ENCODE measurements at places on chromosomes 3 and 15.

GRCh38 chr3:139355891-139356290 is 12.1 kb downstream of the MRPS22 start:
- DNase-seq, result no peak

GRCh38 chr3:49602877-49603411 is 48.7 kb downstream of the BSN start:
- DNase-seq, result peak; percentile 44

DNA sequence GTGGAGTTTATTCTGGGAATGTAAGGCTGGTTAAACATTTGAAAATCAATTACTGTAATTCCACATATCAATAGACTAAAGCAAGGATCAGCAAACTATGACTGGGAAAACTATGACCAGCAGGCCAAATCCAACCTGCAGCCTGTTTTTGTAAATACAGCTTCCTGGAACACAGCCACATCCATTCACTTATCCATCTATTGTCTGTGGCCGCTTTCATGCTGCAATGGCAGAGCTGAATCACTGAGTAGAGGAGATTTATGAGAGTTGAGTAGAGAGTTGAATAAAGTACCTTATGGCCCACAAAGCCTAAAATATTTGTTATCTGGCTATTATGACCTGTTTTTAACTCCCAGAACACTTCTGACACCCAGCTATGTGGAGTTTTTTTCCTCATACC is 12.2 kb downstream of the MYLK start:
- no peak for DNase-seq

DNA sequence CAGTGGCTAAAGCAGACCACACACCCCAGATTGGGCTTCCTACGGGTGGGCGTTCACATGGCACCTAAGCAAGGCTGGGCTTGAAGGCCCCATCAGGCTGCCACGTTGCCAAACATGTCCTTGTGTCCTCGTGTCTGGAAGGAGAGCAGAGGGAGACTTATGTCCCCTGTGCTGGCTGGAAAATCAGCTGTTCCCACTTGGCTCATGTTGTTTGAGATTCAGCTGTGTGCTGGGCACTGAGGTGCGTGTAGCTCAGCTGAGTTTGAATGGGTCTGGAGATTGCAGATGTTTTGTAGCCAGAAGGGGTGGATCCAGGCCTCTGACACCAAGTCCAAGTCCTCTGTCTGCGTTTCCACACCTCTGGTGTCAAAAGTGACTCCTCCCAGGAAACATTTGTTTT is 34.6 kb downstream of the RLBP1 start:
- DNase-seq, result no peak

- DNase-seq, result no peak
Observed at GRCh38 chr3:108414007-108414406, 96.4 kb downstream of the MYH15 start.

- DNase-seq, result no peak
Observed at GRCh38 chr15:62653122-62653521, 389.4 kb upstream of the TPM1 start.

- DNase-seq, result no peak
Observed at GRCh38 chr3:4406746-4407568, 60.1 kb downstream of the SUMF1 start.

GRCh38 chr3:84991422-84991900 is 32.7 kb downstream of the CADM2 start:
- DNase-seq, result no peak

- DNase-seq, result no peak
Observed at GRCh38 chr3:104145164-104145563, 1221.5 kb upstream of the ALCAM start.

DNA sequence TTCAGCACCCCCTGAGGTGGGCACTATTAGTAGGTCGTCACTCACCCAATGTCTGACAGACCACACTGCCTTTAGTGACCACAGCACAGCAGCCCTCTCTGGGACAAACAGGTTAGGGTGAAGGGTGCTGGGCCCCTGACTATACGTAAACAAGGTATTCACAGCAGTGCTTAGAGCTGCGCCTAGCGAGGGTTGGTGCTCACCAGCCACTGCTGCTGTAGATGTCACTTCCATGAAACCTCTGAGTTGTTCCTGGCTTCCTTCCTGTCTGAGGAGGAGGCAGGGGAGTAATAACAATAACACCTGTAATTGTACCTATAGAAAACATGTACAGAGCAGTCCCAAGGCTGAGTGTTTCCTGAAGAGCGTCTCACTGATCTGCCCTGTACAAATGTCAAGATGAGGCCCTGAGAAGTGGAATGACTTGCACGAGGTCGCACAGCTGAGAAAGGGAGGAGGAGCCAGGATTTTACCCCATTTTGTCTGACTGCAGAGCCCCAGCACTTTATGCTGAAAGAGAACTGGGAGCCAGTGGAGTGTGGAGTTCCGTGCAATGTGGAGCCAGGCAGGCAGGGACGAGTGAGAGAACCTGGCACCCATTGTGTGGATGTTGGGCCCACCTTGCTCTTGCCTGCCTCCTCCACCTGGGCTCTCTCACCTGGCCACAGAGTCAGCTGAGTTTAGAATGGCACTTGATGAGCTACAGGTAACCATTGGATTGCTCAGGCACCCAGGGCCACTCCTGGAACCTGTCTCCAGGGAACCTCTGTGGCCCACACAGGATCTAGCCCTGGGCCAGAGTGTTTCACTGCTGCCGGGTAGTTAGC is 93.8 kb downstream of the DNAJB8 start:
- DNase-seq, result no peak

DNA sequence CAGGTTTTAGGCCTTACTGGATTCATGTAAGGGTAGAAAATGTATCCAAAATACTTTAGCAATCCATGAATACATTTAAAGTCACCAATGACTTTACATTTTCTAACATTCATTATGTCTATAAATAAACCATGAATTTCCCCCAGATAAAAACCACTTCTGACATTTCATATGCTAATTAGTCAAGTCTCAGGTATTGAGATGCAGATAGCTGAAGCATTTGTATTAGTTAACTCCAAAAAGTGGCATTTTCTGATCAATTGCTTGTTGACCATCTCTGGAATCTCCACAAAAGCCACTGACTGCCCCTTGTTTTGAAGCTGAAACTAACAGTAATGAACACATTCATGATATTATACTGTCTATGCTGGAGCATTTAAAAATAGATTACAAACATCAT is 68.4 kb upstream of the RAP2B start:
- no peak for DNase-seq

- no peak for DNase-seq
Observed at GRCh38 chr15:68379759-68380290, 52.1 kb downstream of the ITGA11 start.

GRCh38 chr3:5811016-5811415 is 623.5 kb downstream of the EDEM1 start:
- no peak for DNase-seq

- DNase-seq, result no peak
Observed at GRCh38 chr3:155252535-155252934, 40.9 kb downstream of the STRIT1 start.

DNA sequence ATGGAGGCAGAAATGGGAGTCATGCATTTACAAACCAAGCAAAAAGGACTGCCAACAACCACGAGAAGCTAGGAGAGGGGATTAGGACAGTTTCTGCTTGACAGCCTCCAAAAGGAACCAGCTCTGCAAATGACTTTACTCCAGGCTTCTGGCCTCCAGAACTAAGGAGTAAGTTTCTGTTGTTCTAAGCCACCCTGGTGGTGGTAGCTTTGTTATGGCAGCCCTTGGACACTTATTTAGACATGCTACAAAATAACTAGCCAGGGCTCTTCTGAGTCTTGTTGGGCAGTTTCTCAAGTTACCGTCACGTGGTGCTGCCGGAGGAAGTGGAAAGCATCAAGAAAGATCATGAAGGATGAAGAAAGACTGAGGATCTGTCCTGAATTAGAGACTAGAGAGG is 386.5 kb downstream of the LRTM1 start:
- DNase-seq, result no peak

DNA sequence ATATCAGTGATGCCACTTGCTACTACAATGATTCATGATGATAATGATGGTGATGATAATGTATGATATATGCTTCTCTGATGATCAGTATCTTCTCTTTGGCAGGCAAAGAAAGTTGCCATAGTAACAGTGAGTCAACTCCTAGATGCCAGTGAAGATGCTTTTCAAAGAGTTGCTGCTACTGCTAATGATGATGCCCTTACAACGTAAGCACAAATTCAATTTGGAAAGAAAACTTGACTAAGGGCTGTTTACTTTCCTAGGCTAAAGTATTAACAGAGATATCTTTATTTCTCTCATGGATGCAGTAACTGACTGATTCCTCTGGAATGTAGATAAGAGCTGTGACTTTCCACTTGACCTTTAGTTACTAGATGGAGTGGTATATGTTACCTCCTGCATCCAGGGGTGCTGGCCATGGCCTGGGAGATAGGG is 27.8 kb downstream of the ADGRG7 start:
- DNase-seq, result no peak

DNA sequence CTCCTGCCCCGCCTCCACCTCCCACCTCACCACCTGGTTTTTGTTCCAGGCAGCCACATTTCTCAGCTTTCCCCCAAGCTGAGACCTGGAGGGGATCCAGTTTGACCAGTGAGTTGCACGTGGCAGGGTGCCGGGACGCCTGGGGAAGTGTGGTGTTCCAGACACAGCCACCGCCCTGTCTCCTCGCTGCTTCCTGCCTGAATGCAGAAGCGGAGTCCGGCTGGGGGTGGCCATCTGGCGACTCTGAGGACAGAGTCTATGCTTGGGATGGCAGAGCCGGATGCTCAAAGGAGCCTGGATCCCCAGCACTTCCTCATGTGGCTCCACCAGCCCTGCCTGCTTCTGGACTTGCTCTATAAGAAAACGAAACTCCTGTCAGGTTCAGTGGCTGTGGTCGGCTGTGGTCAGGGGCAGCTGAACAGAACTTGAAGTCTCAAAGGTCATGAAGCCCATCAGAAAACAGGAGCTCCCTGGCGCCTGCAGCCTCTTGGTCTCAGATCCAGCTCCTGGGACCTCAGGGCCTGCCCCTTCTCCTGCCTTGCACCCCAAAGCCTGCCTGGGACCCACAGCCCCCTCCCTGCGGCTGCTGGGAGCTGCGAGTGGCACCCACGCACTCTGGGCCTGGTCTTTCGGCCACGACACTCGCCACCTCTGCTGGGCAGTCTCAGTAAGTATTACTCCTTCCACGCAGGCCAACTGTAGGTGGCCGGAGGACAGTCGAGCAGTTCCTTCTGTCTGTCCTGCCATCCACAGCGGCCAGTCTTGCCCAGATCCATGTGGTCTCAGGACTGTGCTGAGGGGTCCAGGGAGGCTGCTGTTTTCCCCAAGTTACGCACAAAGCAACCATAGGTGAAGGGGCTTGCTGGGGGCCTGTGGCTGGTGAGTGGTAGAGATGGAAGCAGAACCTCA is 112.8 kb upstream of the MEF2A start:
- no peak for DNase-seq

GRCh38 chr3:189041482-189042090 is 130.2 kb upstream of the TPRG1 start:
- DNase-seq, result peak; percentile 57

- no peak for DNase-seq
Observed at GRCh38 chr3:66098436-66098835, 59.7 kb upstream of the MAGI1 start.

DNA sequence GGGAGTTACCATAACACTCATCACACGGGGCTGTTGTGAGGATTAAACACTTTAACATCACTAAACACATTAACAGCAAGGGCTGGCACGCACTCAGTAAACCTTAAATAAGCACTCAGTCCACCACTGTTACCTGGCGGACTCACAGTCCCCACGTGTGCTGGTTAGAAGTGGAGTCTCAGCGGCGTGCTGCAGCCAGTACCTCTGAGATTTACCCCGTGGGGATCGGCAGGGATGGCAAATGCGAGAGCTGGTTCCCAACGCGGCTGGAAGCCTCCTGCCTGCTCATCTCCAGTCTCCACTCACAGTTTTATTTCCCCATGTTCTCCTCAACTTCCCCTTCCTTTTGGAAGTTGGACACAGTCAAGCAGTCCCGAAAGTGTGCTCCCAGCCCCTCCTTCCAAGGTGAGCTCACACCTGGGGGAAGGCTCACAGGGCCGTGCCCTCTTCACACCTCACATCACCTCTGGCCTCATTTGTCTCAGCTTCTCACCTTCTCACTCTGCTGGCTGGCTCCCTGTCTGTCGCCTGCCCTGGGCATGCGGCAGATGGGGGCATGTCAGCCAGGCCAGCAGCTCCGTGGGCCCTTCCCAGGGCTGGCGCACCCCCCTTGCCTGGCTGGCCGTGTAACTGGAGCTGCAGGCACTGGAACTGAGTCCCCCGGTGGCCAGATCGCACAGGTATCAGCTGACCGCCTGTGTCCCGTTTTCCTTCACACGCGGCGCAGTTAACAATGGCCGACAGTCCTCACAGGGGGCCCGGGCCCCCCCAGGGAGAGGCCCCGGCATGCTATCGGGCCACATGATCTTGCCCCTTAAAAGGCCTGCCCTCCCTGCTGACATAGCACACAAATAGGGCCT is 87.1 kb downstream of the WNT7A start:
- DNase-seq, result no peak

GRCh38 chr3:64064804-64065203 is 41.5 kb upstream of the PSMD6 start:
- no peak for DNase-seq

DNA sequence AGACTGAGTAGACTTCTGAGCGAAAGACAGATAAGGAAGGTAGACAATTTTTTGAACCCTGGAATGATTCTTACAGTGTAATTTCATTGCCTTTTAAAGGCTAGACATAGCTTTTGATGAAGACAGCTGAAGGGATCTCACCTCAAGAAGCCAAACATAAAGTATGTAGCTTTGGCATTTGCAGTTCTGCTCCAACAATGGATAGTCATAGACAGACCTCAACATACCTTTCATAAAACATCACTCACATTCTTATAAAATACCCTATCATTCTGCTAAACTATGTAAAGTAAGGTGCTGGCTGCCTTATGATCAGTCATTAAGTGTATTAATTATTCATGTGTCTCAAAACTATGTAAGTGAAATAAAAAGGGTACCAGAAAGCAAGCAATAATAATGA is 70.0 kb downstream of the UBE3A start:
- DNase-seq, result no peak

DNA sequence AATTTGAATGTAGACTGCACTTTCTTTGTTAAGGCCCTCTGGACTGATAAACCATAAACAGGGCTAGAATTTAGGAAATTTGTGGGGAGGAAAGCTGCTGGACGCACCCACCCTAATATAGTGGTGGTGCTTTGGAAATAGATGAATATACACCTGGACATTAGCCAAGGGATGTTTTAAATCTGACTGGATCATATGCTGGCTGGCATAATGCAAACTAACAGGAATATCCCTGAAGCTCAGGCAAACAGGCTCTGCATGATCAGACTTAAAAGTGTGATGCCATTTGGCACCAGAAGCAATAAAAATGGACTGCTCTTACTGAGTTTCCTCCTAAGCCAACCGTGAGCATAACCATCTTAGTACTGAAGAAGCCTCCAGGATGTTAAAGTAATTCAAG is 465.8 kb upstream of the ROBO1 start:
- no peak for DNase-seq

Data from stimulated activated CD8-positive, alpha-beta memory T cell treated with anti-CD3 and anti-CD28 coated beads, Interleukin-15, amount 100 ng/mL, for 48 hours (primary cell).